EH (cell line): ENCODE measurements at places on chromosomes 6 and 20.

DNA sequence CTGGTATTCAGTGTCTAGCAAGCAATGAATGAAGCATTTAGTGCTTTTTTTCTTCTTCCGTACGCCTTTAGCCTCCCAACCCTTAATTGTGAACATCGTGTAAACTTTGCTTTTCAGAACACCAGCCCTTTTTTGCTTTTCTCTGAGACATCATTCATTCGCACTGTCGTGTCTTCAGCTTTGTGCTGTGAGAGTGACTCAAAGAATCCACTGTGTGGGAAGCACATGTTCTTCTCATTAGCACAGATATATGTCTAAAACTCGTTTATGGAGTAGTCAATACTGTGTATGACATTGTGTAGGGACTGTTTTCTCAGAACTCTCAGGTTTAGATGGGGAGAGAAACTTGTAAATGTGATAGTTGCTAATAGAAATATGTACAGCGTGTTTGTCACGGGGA, 279.1 kb downstream of the FARS2 start:
- no peak for DNase-seq

GRCh38 chr20:32358883-32359632, 927 bp downstream of the ASXL1 start:
- peak; percentile 75 for DNase-seq

DNA sequence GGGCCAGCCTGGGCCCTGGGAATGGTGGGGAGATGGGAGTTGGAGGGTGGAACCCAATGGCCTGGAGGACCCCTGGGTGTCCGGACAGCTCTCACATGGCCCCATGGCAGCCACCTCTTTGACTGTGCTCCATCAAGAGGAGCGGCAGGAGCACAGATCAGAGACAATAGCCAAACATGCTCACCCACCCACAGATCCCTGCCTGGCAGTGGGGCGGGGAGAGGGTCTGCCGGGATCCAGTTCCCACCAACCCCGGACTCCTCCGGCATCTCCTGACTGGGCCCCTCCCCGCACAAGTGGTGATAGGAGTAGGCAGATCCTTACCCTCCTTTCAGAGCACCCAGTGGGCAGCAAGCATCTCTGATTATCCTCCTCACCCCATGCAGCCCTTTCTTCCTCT, 31.9 kb upstream of the MRPS18A start:
- DNase-seq = no peak

DNA sequence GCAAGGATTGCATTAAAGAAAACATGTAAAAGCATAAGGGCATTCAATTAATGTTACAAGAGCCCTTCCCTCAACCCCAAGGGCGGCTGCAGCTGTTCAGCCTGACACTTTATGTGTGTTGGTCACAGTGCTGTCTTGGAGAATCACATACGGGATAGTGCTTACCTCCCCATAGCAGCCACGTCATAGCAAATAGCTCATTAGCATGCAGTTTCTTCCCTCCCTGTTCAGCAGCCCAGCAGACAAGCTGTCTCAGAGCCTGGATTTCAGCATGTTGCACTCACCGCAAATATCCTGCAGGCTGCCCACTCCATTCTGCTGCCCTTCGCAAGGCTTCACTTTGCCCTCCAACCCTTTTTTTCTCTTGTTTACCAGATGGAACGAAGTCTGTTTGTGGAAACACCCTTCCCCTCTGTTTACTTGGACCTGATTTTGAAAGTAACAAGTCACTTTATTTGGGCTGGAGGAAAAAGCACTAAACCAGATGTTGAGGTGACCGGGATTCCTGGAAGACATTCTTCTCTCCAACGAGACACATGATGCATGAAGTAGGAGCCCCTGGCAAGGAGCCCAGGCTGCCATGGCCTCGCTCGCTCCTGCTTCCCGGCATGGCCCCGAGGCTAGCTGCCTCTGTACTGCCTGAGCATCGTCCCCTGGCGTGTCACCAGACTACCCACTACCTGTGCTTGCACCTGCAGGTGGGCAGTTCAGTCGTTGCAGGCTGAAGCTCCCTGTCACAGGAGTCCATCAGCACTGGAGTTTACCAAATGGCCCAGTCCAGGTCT, 151.6 kb upstream of the GMDS start:
- peak; percentile 87 for DNase-seq

GRCh38 chr6:141398949-141399348, 733.8 kb upstream of the GJE1 start:
- peak; percentile 10 for DNase-seq

GRCh38 chr6:22227824-22228610, 68.8 kb downstream of the PRL start:
- DNase-seq = no peak

- DNase-seq = no peak
Measured at GRCh38 chr6:32659856-32660595, 6.4 kb downstream of the HLA-DQB1 start.

DNA sequence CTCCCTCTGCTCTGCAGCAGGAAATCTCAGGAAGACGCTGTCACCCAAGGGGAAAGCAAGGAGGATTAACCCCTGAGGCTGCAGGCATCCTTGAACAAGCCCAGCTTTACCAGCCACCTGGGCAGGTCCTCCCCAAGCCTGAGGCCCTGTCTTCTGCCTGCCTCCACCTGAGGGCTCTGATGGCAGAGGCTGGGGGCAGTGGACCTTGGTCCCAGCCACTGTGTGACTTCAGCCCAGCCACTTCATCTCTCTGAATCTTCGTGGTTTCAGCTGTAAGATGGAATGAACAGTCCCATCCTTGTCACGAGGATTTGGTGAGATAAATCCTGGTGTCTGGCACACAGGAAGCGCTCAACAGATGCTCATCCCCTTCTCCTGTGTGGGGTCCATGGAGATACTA, 8.5 kb upstream of the VSTM2L start:
- DNase-seq = no peak

DNA sequence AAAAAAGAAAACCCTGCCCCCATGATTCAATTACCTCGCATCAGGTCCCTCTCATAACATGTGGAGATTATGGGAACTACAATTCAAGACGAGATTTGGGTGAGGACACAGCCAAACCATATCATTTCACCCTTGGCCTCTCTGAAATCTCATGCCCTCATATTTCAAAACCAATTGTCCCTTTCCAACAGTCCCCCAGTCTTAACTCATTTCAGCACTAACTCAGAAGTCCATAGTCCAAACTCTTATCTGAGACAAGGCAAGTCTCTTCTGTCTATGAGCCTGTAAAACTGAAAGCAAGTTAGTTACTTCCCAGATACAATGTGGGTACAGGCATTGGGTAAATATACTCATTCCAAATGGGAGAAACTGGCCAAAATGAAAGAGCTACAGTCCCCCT, 536.1 kb downstream of the MEI4 start:
- DNase-seq = no peak

DNA sequence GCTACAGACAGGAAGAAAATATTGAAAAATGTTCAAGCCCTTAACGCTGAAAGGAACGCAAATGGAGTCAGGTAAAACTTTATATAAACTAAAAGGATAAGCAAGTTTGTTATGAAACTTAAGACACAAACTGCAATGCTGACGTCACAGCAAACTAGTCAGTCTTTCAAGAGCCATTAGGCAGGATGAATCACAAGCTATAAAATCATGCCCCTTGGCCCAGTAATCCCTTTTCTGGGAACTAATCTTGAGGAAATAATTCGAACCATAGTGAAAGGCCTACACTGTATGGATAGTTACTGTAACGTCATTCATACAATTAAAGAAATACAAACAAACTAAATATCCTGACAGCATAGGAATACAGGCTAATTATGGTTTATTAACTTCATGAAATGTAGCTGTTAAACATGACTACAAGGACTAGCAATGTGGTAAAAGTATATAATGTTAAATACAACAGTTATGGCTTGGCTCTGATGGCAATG, 42.7 kb upstream of the HINT3 start:
- peak; percentile 97 for DNase-seq

DNA sequence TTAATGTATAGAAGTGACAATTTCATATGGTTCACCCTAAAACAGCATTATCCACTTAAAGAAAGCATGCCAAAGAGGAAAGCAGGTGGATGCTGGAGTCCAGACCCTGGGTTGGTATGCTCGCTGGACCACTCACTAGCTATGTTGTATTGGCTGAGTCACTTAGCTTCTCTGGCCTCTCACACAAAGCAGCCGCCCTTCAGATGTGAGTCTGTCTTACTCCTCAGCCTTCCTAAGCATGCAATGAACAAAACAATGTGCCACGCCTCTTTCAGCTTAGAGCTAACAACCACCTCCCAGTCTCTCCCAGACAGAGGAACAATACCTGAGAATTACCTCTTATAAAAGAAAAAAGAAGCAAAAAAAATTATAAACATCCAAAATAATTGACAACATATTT, 29.4 kb downstream of the SIM1 start:
- DNase-seq = peak; percentile 80

DNA sequence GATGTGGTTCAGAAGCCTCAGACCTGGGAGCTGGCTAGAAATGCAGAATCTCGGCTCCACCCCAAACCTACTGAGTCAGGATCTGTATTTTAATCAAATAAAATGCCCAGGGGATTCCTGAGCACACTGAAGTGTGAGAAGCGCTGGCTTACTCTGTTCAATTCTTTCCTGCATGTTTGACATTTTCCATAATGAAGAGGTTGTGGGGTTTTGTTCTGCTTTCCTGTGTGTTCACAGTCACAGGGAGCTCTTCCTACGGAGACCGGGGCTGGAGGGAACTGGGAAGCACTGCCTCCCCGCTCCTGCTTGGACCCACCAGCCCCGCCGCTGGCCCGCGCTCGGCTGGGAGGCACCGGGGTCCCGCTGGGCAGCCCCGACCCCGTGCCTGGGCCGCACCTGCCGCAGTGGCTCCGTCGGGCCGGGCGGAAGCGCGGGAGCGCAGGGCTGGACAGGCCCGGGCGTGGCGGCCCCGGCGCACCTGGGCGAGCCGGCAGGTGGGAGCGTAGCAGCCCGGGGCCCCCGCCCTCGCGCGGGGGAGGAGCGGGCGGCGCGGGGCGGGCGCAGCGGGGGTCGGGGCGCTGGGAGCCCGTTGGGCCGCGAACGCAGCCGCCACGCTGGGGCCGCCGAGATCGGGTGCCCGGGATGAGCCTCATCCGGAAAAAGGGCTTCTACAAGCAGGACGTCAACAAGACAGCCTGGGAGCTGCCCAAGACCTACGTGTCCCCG, at the start of gene MAPK13:
Gene MAPK13, plus strand, starts transcription at position 573 of the 726 bp plus-strand sequence. Its CDS starts 70 bp downstream, at position 643.
- DNase-seq = peak; percentile 30

DNA sequence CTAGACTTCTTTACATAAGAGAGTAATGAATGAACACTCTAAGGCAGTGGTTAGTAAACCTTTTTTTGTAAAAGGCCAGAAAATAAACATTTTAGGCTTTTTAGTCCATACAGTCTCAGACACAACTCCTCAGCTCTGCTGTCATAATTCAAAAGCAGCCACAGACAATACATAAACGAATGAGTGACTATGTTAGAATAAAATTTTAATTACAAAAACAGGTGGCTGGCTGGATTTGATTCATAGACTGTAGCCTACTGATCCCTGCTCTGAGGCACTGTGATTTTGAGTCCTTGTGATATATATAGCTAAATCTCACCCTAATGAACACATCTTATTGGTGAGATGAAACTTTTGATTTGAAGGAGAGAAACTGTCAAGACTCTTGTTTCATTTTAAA, 155.1 kb downstream of the AIG1 start:
- no peak for DNase-seq

GRCh38 chr6:131382631-131383030, 190.4 kb upstream of the ARG1 start:
- DNase-seq = no peak

GRCh38 chr20:45836841-45837240, 3.2 kb downstream of the SNX21 start:
- no peak for DNase-seq

DNA sequence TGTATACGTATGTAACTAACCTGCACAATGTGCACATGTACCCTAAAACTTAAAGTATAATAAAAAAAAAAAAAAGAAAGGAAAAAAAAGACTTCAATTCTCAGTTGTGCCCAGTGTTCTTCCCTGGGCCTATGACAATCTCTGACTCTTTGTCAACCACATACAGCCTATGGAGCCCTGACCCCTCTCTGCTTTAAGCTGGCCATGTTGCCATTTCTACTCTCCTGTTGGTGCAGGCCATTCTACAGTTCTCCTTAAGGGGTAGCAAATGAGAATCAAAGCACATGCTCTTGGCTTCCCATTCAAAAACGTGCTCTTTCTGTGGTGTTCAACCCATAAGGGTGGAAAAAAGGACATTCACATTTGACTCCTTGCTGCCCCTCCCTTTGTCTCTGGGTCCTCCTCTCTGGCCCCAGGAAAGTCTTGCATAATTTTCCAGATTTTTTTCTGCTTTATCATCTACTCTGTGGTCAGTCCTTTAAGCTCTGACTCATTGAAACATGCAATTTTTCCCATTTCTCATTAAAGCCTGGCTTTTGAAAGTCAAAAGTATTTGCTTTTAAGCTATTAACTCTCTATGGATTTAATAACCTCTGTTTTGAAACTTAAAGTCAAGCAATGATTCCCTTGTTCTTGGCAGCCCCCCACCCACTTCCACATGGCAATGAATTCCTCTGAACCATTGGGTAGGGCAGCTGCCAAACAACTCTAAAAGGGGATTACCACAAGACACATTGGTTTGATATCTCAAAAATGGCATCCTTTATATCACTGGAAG, 208.6 kb upstream of the MCHR2 start:
- DNase-seq = peak; percentile 99

DNA sequence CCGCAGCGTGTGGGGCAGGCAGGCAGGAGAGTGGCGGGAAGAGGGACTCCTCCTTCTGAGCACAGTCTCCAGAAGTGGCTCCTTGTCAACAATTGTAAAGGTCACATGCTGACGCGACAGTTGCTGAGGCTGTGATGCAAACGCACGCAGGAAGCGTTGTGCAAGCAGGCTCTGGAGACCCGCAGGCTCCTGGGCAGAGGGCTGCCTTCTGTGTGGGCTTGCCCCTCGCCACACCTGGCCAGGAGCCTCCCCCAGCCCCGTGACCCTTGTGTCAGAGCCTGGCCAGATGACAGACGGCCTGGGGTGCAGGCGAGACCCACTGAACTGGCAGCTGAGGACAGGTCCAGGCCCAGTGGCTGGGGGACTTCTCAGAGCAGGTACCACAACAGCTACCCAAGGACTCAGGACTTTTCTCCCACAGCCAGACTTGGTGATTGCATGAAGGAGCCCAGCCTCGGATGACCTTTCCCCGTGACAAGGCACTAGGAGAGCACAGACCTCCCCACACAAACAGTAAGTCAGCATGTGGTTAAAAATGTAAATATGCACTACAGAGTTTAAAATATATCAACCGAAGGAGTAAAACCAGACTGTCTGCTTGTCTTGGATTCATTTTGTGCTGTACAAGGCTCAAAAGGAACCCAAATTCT, 222.1 kb upstream of the RREB1 start:
- no peak for DNase-seq

DNA sequence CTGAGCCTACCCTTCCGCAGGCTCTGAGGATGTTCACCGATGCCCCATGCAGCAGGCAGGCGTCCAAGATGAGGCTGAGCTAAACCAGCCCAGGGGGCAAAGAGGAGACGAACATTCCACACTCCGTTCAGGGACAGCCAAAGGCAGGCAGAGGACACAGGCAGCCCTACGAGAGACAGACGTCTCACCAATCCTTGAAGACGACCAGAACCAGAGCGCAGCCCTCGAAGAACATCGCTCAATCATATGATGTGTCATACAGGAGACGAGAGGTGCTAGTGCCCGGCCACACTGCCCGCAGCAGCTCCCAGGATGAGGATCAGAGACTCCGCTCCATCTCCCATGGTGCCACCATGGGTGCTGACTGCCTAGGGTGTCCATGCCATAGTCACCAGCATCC, 35.6 kb upstream of the TMEM181 start:
- no peak for DNase-seq
